Neural crest cell (in vitro differentiated cells): ENCODE measurements at places on chromosomes 3 and 15.

DNA sequence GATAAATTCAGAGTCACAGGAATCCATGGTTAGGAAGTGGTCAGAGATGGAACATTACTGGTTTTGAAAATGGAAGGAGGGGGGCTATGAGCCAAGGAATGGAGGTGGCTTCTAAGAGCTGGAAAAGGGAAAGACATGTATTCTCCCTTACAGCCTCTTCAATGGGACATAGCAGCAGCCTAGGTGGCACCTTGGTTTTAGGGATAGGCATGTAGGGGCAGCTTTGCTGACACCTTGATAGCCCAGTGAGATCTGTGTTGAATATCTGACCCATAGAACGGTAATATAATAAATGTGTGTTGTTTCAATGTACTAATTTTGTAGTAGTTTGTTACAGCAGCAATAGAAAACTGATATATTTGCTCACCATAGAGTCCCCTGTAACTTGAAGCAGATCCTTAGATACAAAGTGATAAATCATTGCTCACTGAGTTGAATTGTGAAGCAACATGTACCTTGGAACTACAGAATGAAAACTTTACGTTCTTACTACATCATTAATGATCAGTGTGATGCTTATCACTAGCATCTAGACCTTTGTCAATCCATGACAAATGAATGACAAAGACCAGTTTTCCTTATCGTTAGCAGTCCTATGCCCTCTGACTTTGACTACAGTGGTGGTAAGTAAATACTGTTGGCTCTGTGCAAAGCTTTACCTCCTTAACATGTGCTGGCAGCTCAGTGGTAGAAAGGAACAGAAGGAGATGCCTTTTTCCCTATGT is 53.8 kb downstream of the TMEM45A start:
- DNase-seq = no peak

DNA sequence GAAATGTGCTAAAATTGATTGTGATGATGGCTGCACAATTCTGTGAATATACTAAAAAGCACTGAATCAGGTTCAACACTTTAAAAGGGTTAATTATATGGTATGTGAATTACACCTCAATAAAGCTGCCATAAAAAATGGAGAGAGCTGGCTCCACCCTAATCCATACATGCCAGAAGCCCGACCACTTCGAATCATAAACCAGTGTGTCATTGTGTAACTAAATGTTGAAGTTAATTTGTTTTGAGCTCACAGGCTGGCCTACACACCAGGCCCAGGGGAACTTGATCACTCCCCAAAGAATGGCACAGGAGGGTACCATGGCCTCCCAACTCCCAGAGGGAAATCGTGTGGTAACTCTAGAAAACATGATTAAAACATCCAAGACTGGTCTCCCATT is 14.0 kb downstream of the PLCD1 start:
- DNase-seq = no peak

GRCh38 chr3:73611176-73611575 is 13.6 kb downstream of the PDZRN3 start:
- no peak for DNase-seq

DNA sequence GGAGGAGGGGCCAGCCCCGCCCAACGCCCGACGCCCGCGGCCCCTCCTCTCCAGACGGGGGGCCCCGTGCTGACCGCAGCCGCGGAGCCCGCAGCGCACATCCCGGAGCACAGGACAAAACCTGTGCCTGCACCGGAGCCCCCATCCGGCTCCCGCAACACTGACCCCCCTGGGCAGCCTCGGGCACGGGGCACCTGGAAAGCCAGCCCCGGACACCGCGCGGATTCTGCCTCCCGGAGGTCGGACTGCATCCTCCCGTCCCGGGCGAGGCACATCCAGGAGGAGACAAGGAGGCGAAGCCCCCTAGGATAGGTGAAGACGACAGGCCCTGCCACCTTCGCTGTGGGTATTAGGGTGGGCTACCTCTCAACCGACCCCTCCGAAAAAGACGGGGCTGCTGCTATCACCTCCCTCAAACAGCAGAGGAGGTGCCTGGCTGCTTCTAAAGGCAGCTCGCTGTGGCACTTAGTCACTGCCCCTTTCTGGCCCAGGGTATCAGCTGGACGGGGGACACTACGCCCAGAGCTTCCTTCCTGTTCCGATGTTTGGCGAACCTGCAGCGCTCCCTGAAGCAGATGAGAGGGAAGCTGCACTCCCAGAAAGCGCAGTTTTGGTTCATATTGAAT is 10.6 kb downstream of the XXYLT1 start:
- no peak for DNase-seq

GRCh38 chr3:49006408-49007067 is 653 bp upstream of the WDR6 start:
- DNase-seq = no peak

GRCh38 chr15:28955993-28956421 is 70.2 kb downstream of the APBA2 start:
- no peak for DNase-seq

DNA sequence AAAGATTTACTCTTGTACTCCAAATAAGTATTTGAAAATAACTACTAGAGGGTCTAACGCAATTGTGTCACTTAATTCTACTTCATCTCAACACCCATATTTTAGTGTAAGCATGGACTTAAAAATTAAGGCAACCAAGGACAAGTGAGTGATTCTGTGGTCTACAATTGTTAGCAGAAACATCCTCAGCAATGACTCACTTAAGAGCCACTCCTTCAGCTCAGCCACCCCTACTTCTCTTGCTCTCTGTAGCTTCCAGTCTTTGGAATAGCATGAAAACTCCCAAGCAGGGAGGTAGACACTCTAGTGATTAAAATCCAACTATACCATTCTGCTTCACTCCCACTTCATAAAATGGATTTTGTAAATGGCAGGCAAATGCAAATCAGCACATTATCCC is 116.0 kb upstream of the LRRN1 start:
- no peak for DNase-seq

DNA sequence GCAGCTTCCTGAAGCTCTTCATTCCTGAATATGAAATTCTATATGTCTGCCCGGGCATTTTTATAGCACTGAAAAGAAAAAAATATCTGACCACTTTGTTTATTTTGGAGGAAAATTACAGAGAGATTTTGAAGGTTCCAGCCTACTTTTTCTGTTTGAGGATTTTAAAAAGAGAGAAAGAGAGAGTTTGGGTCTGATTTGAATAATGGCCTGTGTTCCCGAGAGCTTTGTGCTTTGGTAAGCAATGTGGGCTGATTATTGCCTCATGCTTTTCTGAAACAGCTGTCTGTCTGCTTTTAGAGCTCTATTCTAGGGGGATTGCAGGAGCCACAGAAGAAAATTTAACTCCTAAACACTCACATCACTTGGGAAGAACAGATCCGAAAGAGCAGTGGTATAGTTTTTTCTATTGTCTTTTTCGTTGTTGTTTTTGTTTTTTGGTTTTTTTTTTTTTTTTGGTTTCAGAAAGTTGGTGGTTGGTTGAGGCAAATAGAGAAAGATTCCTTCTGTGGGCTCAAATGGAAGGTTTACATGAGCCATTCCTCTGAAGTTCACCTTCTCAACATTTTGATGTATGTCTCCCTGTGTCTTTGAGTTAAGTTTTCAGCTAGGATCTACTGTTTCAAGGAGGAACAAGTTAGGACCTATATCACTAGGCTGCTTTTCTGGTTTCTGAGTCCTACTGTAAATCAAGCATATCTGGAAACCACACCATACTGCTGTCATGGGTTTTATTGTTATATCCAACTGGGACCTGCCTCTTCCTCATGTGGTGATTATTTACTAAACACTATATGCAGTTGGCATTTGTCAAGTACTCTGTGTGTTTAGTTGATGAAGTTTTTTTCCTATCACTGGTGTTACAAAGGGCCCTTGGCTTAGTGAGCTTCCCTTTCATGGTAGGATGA is 178.9 kb downstream of the KCNMB2 start:
- DNase-seq = no peak

- no peak for DNase-seq
Observed at GRCh38 chr3:142445816-142446254, 2.0 kb downstream of the XRN1 start.

GRCh38 chr15:78034495-78035191 is 42.9 kb downstream of the TBC1D2B start:
- DNase-seq = no peak

DNA sequence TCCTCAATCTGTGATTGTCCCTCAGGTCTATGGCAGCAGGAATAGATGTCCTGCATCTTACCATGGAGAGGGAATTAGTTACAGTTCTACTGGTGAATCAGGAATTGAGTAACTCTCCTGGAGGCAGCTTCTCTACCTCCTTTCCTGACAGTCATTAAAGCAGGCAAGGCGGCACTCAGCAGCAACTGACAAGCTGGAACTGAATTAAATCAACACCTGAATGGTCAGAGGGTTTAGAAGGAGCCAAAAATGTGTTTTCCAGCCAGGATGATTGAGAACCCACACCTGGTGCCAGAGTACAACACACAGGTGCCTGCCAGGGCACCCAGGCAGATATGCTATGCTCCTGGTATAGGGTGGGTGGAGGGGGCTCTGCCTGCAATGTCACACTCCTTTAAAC is 43.1 kb upstream of the TIPARP start:
- DNase-seq = no peak

DNA sequence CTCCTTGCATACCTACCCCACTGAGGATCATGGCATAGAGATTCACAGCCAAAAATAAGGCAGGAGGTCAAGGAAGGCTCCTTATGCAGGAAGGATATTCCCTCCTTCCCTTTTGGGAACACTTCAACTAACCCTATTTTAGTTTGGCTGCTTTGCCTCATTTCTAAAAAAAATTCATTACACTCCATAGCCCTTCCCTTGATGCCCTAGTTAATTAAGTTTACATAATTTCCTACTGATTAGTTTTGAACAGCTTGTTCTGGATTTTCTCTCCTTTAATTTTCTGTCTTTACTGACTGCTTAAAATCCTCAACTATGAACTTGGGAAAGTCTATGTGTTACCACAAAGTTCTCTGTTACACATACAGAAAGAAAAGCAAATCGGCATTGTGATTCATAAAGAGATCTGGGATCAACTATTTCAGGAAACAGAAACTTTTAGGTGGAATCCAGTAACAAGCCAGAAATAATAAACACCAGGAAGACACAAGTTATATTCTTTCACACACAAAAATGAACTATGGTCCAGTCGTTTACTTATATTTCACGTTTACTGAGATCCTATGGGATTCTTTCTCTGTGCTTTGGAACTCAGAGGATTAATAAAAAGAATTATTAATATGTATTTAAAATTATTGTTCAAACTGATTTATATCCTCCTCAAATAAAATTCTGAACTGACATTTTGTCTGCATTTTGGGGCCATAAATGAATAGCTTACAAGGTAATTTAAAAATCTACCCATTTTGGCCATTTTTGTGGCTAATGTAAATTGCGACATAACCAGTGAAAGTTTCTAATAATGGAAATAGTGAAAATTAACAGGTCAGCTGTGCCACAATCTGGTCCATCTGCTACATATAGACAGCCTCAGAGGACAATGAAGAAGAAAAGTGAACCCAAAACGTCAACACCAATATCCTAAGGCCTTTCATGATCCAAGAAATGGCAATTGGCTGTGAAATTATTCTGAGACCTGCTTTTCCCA is 113.8 kb downstream of the FRMD5 start:
- no peak for DNase-seq

GRCh38 chr3:119380697-119381096 is 82.7 kb downstream of the TMEM39A start:
- DNase-seq = no peak

DNA sequence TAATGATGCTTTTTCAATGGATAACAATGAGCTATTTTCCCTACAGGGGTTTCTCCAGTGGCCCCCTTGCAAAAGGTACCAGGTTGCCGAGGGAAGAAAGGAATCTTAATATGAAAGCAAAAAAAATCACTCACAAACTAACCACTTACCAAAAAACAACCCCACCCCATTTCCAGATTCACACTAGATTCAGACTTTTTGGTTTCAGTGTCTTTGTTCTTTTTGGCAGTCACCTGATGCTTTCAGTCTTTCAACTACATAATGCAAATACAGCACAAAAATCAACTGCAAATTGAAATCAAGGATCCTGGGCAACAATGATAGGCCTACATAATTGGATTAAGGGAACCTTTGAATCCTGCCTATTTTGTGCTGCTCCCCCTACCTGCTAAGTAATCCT is 71.1 kb upstream of the RAP2B start:
- no peak for DNase-seq

- no peak for DNase-seq
Observed at GRCh38 chr3:38837358-38837757, 21.3 kb upstream of the SCN10A start.

- DNase-seq = no peak
Observed at GRCh38 chr3:38493031-38493430, 3.1 kb upstream of the EXOG start.

DNA sequence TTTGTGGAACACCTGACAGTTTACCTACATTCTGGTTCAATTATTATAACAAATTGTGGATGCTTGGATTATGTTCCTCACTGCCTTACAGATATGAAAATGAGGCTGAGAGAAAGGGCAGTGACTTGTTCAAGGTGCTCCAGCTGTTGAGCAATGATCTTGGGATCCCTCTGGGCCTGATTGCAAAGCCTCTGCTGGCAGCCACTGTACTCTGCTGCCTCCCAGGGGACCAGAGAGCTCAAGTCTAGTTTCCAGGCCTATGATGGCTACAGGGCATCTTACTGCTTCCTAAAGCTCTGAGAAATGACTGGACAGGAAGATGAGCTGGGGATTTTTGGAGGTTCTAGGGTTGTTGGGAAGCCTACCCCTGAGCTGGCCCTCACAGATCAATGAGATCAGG is 2.3 kb upstream of the SHC4 start:
- no peak for DNase-seq

- DNase-seq = no peak
Observed at GRCh38 chr3:16868513-16868912, 16.2 kb upstream of the PLCL2 start.

GRCh38 chr15:62066663-62067447 is at the start of gene C2CD4A:
C2CD4A (plus strand) TSS chr15:62066977; CDS start chr15:62067614, 637 bp downstream.
- DNase-seq = peak; percentile 23

DNA sequence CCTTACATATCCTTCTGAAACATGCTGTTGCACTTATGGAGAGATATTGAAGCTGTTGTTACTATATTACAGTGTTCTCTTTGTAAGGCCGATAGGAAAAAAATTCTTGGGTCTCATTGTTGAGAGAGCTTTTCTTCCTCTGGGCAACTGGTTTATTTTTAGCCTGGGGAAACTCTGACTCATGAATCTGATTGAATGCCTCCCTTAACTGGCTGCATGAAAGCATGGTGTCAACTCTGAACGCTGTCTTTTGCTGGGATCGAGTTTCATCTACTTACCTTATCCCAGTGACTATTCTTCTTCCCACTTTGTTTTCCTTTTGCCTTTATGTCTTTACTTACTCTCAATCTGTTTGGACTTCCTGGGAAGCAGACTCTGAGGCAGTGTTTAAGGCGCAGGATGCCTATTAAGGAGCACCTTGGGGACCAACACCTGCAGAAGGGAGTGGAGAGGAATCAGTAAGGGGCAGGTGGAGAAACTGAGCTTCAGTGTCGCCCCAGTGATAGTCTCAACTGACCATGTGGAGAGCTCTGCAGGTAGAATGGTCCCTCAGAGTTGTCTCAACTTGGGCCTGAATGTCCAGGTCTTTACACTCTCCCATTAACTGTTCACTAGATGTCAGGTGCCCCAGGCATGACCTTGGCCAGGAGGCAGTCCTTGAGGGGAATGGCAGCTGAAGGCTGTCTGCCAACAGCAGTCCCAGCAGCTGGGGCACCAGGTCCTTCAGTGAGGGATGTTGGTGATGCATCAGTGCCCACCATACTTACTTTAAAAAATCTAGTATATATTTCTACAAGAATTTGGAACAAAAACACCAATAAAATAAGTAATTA is 88.9 kb upstream of the CCNL1 start:
- no peak for DNase-seq

- no peak for DNase-seq
Observed at GRCh38 chr15:92415639-92416297, 22.1 kb downstream of the ST8SIA2 start.

- no peak for DNase-seq
Observed at GRCh38 chr15:61038387-61038786, 190.7 kb downstream of the RORA start.

- DNase-seq = no peak
Observed at GRCh38 chr3:190169877-190170276, 49.2 kb upstream of the P3H2 start.
